ENCODE measurements at places on chromosomes 16 and 17.

GRCh38 chr16:49338611-49339265 is 34.9 kb upstream of the C16orf78 start:
- no peak for ATAC-seq

- no peak for ATAC-seq
Observed at GRCh38 chr16:84370723-84371552, 2.6 kb downstream of the ATP2C2 start.

DNA sequence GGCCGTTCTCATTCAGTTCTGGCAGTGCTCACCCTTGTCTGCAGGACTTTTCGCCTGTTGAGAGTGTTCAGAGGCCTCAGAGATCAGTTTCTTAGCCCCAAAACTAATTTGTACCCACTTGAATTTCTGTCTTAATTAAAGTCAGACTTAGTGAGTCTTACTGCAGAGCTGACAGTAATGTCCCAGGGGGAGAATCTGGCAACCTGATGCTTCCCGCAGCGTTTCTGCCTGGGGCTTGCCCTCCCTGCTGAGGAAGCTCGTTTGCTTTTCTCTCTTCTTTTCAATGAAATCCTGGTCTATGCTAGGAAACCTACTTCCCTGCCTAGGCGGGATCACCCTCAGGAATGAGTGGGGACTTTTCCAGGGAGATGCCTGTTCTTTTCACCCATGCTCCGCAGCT is 25.3 kb downstream of the DBNDD1 start:
- ATAC-seq: no peak

DNA sequence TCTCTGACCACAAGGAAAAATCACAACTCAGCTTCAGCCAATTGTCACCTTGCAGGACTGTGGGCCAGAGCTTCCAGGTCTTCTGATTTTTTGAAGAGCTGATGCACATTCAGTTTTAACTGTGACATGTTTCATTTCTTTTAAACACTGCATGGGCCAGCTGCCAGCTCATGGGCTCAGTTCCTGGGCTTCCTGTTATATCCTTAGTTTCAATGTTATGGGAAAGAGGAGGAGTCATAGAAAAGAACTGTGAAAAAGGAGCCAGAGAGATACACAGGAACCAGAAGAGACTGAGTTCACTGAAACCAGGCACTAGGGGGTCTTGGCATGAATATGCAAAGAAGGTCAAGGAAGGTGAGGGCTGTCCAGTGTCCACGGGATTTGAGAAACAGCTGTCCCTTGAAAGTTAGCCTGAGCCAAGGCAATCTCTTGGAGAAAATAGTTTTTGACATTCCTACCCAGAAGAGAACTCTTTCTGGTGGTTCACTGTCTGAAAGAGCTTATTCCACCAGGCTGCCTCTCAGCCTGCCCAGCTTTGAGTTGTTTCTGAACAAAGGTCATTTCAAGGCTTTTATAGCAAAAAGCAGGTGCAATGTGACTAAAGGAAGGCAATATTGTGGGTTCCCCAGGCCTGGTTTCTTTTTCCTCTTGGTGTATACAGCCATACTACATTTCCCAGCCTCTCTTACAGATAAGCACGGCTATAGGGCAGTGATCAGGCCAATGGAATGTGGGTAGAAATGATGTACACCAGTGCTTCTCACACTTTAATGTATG is 10.5 kb downstream of the PDILT start:
- no peak for ATAC-seq

DNA sequence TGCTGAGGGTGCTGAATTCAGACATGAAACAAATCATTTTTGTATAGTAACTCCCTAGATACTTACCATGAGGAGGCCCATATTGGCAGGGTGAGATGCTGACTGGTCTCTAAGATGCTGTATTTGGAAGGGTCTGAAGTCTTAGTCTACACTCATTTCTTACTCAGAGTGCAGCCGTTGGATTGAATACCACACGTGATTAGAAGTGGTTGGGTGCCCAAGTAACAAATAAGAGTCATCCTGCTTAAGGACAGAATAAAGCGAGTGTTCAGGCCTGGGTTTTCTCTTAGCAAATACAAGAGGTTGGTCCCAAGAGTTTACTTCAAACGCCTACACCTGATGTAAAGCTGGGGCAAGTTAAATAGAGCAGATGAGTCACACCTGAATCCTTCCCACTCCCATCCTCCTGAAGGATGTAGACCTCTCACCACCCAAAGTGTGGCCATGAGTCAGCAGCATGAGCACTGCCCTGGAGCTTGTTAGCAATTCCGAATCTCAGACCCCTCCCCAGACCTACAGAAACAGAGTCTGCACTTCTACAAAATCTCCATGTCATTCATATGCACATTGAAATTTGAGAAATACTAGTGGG is 284.6 kb upstream of the CDH5 start:
- no peak for ATAC-seq

DNA sequence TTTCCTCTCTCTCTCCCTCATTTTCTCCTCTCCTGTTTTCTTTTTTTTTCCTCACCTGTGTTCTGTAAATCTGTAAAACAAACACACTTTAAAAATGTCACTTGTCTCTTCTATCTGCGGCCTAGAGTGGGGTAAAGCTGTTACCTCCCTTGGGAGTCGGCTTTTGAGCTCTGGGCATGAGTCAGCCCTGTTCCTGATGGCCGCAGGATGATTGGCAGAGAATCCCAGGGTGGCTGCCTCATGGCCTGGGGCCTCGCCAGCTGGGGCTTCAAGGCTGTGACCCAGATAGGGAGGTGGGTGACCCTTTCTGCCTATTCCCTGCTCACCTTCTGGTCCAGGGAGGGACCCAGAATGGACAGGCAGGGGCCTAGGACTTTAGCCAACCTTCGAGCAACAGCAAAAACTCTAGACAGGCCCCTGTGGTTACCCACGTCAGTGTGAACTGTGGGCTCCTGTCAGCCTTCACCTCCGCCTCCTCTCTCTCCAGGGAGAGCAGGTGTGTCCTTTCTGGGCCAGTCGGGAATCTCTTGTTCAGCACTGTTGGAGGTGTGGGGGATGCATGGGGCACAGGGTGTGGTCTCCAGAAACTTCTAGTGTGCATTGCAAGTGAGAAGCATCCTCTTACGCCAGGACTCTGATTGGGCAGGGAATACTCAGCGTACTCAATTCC is 87.4 kb downstream of the RAP1GAP2 start:
- ATAC-seq: no peak

- ATAC-seq: no peak
Observed at GRCh38 chr16:56916571-56917403, 15.2 kb upstream of the HERPUD1 start.

DNA sequence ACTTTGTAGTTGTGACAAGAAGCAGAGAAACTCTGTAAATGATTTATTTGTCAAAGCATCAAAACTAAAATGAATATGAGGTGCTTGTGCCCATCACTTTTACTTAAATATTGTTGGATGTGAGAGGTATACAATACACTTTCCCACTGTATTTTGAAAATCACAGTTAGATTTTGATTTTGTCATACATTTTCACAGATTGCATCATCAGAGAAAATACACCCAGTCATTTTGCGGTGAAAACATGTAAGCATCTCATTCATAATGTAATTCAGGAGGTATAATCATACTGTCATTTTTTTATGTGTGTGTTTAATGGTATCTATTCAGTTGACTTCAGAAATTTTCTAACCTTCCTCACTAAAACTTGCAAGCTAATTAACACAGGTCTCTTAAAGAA is 11.3 kb downstream of the ZNF207 start:
- ATAC-seq: no peak

- ATAC-seq: no peak
Observed at GRCh38 chr17:34974794-34975785, 5.2 kb upstream of the LIG3 start.
